ENCODE measurements at places on chromosomes 13 and 19. TPM values are rescaled to one million over a fixed set of nuclear protein-coding genes. Genes with fewer than 3 reads are reported as not detected.
A peak's percentile ranks its signal among the peaks of the same experiment; 100 is the strongest.

ATP11A gene
- total RNA-seq = 262 TPM

FLT3LG gene
- 8.9 TPM for total RNA-seq

GRIK5 gene
- 1.6 TPM for total RNA-seq

SLC25A42 gene
- 10.1 TPM for total RNA-seq

NLRP7 gene
- not detected for total RNA-seq

ATXN8OS gene
- total RNA-seq = not detected

SBK3 gene
- 1.2 TPM for total RNA-seq

RTBDN gene
- total RNA-seq = not detected

TRIM28 gene
- total RNA-seq = 171 TPM

RNASEH2A gene
- 7.5 TPM for total RNA-seq

EML2 gene
- 74.5 TPM for total RNA-seq

RFPL4AL1 gene
- not detected for total RNA-seq

GRIN2D gene
- 1.0 TPM for total RNA-seq

GRCh38 chr13:20190481-20191310 is 2.0 kb downstream of the GJB2 start:
- H3K36me3 ChIP-seq = no peaks in the 10 kb centered on the region
- H3K4me1 ChIP-seq = peaks cover 16% of the 10 kb centered on the region
- no peaks in the 10 kb centered on the region for H3K27me3 ChIP-seq
- H3K27ac ChIP-seq = no peak overlapping the region

- H3K27me3 ChIP-seq = no peaks in the 10 kb centered on the region
- peaks cover 4% of the 10 kb centered on the region for H3K4me1 ChIP-seq
- H3K4me3 ChIP-seq = no peak overlapping the region
- no peak for DNase-seq
Observed at GRCh38 chr19:38039966-38040365, 133.0 kb downstream of the SIPA1L3 start.

DNA sequence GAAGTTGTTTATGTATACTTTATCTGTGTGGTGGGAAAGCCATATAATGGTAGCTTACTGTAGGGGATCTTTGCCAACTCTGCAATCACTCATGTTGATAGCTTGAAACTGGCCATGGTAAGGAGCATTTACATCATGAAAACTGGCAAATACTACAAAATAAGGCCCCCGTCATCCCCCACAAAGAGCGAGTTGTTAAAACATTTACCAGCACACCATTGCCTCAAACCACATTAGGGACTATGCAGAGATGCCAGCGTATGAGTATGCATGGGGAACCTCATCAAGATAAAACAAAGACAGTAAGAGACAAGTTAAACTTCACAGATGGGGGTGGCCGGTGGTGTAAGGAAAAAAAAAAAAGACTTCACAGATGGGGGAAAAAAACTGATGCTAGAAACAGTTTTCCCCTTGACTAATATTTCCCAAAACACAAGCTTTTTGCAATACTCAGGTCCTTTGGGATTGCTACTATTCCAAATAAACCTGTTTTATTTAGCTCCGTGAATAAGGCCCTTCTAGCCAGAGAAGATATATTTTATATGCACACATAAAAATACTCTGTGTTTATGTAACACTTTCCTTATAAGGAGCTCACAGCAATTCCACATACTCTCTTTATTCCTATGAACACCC is 70.6 kb upstream of the SERP2 start:
- H3K4me3 ChIP-seq = no peak overlapping the region
- H3K4me1 ChIP-seq = peaks cover 15% of the 10 kb centered on the region
- H3K27ac ChIP-seq = no peak overlapping the region
- no peaks in the 10 kb centered on the region for H3K36me3 ChIP-seq
- DNase-seq = peak; percentile 72

- no peak overlapping the region for H3K4me3 ChIP-seq
- no peaks in the 10 kb centered on the region for H3K4me1 ChIP-seq
- no peak for DNase-seq
- H3K27me3 ChIP-seq = no peaks in the 10 kb centered on the region
- H3K27ac ChIP-seq = no peak overlapping the region
Observed at GRCh38 chr19:3844596-3844995, 24.2 kb downstream of the ZFR2 start.

- no peak for DNase-seq
- no peaks in the 10 kb centered on the region for H3K4me1 ChIP-seq
- no peaks in the 10 kb centered on the region for H3K27me3 ChIP-seq
- peaks cover 11% of the 10 kb centered on the region for H3K36me3 ChIP-seq
- H3K27ac ChIP-seq = no peak overlapping the region
Observed at GRCh38 chr13:33817513-33817900, 442 bp upstream of the RFC3 start.

DNA sequence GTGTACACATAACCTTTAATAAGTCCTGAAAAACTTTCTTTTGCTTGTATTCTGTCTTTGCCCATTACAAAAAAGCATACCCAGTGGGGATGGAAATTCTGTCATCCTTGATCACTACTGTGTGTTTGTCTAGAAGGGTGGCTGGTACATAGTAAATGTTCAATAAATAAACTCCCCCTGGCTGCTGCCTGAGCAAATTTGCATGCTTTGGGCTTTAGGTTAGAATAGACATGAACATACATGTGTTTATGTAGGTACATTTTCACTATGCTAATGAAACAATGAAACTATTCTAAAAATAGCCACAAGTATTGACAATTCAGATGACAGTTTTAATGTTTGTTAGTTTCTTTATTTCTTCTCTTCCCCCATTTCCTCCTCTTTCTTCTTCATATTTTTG is 36.1 kb downstream of the TNFSF13B start:
- H3K4me1 ChIP-seq = no peaks in the 10 kb centered on the region
- H3K27ac ChIP-seq = no peak overlapping the region
- no peaks in the 10 kb centered on the region for H3K27me3 ChIP-seq
- DNase-seq = no peak
- no peak overlapping the region for H3K4me3 ChIP-seq

DNA sequence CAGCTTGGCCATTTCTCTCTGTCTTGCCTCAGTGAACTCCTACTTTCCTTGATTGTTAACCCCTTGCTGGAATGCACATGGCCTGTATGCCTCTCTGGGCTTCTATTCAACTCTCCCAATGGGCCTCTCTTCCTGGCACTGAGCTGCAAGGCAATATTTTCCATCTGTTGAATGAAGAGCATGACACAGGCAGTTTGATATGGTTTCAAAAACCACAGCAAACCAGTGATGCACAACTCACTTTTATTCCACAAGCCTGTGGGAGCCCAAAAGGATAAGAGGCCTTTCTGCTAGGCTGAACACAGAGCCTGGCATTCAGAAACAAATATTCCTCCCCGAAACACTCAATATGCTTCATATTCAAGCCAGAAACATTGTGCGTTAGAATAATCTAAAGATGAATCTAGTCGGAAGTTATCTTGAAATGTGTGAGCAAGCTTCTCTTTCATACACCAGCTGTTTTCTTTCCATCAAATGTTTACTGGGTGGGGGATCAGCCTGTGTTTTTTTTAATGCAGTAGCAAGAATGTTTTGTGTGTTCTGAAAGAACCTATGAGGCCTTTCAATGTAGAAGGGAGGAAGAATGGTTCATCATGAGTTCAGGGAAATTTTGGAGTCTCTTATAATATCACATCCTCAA is 443.1 kb upstream of the SPRY2 start:
- no peaks in the 10 kb centered on the region for H3K27me3 ChIP-seq
- no peak overlapping the region for H3K27ac ChIP-seq
- peaks cover 6% of the 10 kb centered on the region for H3K4me1 ChIP-seq
- no peak overlapping the region for H3K4me3 ChIP-seq
- H3K36me3 ChIP-seq = no peaks in the 10 kb centered on the region
- peak; percentile 77 for DNase-seq

GRCh38 chr13:74250738-74251190 is 116.6 kb upstream of the KLF12 start:
- no peak overlapping the region for H3K4me3 ChIP-seq
- DNase-seq = no peak
- peaks cover 8% of the 10 kb centered on the region for H3K4me1 ChIP-seq
- no peaks in the 10 kb centered on the region for H3K27me3 ChIP-seq
- no peaks in the 10 kb centered on the region for H3K36me3 ChIP-seq

DNA sequence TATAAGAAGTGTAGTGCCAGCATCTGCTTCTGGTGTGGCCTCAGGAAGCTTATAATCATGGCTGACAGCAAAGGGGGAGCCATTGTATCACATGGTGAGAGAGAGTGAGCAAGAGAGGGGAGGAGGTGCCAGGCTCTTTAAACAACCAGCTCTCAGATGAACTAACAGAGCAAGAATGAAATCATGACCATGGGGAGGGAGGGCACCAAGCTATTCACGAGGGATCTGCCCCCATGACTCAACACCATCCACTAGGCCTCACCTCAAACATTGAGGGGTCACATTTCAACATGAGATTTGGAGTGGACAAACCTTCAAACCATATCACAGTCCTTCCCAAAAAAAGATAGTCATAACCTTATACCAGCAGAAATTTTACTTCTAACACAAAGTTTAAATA is 174.0 kb downstream of the GPC5 start:
- no peaks in the 10 kb centered on the region for H3K27me3 ChIP-seq
- no peak for DNase-seq
- H3K4me1 ChIP-seq = no peaks in the 10 kb centered on the region
- H3K27ac ChIP-seq = no peak overlapping the region
- no peaks in the 10 kb centered on the region for H3K36me3 ChIP-seq

- no peak overlapping the region for H3K27ac ChIP-seq
- H3K4me3 ChIP-seq = no peak overlapping the region
- H3K27me3 ChIP-seq = no peaks in the 10 kb centered on the region
Observed at GRCh38 chr13:46296115-46296822, 84.5 kb downstream of the LRRC63 start.

DNA sequence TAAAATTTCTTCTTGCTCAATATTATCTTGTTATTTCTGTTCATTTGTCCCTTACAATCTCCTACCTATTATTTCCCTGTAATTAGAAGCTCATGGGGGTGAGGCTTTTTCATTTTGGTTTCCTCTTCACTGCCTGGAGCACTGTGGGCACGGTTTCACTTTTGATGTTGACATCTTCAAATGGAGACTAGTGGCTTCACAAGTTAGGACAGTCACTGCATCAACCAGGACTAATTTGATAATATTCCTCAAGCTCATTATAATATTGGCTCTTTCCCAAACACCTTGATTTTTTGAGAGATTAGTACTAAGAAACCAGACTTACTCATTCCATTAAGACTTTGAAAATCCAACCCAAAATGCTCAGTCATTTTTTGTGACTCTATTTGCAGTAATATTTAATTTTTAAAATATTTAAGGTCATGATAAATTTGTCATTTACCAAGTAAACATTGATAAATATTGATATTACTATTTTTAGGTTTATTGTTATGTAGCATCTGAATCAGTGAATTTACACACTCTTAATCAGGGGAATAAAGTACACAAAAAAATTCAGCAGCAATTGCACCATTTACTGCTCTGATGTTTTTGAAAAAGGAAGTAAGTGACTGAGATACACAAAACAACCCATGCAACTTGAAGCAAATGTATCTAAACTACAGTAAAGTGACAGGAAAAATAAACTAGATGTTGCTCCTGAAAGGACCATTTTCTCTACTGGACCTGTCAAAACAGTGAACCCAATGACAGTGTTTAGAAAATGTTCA is 28.8 kb upstream of the RCBTB2 start:
- no peaks in the 10 kb centered on the region for H3K36me3 ChIP-seq
- no peaks in the 10 kb centered on the region for H3K27me3 ChIP-seq
- H3K27ac ChIP-seq = no peak overlapping the region
- no peak overlapping the region for H3K4me3 ChIP-seq
- H3K4me1 ChIP-seq = no peaks in the 10 kb centered on the region

GRCh38 chr19:48121909-48122371 is 11.3 kb upstream of the PLA2G4C start:
- DNase-seq = peak; percentile 49
- H3K4me1 ChIP-seq = no peaks in the 10 kb centered on the region
- no peak overlapping the region for H3K4me3 ChIP-seq
- H3K36me3 ChIP-seq = peaks cover 10% of the 10 kb centered on the region
- no peaks in the 10 kb centered on the region for H3K27me3 ChIP-seq
- no peak overlapping the region for H3K27ac ChIP-seq

DNA sequence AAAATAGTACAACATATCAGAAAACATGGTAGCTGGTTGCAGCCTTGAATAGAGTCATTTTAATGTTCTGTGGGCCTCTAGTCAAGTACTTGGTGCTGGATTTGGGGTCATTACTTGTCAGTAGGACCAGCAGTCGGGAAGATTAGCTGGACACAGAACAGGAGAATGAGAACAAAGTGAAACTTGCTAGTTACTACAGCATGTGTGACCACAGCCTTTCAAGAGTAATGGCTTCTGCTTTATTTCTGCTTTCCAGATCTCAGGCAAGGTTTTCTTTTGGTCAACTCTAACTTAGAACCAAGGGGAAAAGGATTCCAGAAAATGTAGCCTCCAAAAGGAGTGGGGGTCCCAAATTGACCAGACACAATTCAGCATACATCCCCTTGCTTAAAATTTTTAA is 17.1 kb upstream of the VWA8 start:
- no peaks in the 10 kb centered on the region for H3K36me3 ChIP-seq
- no peak for DNase-seq
- H3K27me3 ChIP-seq = no peaks in the 10 kb centered on the region
- no peak overlapping the region for H3K4me3 ChIP-seq
- H3K27ac ChIP-seq = no peak overlapping the region

DNA sequence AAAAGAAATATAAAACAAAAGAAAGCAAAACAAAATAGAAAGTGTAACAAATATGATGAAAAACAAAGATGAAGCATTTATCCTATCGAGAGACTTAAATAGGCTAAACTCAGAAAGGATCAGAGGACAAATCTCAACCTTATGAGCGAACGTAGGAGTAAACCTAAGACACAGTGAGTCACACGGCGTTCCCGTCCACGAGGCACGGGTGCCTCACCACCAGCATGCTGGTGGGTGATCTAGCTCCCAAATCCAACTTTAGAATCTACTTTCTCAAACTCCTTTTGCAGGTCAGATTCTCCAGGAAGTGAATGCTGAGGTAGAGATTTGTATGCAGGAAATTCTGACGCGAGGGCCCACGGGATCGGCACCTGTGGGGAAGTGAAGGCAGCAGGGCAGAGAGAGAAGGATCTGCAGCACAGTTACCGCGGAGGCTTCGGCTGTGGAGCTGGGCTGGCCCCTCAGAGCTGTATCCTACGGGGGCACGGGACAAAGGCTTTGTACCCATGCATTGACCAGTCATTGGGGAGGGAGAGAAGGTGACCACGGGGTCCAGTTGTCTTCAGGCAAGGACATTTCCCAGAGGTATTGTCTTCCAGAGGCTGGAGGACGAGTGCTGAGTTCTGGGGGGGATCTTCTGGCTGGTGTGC is 7.5 kb upstream of the MIER2 start:
- no peaks in the 10 kb centered on the region for H3K36me3 ChIP-seq
- no peak overlapping the region for H3K4me3 ChIP-seq

All from lung (tissue), 17 donors.